ENCODE measurements at places on chromosomes 11 and 22.

GRCh38 chr11:396948-397548 lies 3.0 kb downstream of the PKP3 start:
- DNase-seq, result no peak

- DNase-seq, result no peak
Observed at GRCh38 chr11:15378941-15379340, 264.2 kb downstream of the INSC start.

DNA sequence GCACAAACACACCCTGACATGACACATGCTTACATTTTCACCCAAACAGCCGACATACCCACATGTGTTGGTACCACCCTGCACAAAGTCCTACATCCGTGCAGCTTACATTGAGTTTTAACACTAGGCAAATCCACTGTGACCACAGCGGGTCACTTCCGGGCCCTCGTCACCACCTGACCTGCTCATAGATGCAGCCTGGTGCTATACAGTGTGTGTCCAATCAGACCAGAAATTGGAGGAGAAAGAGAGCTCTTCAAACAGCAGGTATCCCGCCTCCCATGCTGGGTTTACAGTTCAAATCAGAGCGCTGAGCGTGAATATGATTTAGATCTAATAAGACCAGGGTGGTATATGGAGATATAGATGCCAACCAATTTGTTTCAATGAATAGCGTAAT lies 35.4 kb downstream of the PHF21B start:
- no peak for DNase-seq

DNA sequence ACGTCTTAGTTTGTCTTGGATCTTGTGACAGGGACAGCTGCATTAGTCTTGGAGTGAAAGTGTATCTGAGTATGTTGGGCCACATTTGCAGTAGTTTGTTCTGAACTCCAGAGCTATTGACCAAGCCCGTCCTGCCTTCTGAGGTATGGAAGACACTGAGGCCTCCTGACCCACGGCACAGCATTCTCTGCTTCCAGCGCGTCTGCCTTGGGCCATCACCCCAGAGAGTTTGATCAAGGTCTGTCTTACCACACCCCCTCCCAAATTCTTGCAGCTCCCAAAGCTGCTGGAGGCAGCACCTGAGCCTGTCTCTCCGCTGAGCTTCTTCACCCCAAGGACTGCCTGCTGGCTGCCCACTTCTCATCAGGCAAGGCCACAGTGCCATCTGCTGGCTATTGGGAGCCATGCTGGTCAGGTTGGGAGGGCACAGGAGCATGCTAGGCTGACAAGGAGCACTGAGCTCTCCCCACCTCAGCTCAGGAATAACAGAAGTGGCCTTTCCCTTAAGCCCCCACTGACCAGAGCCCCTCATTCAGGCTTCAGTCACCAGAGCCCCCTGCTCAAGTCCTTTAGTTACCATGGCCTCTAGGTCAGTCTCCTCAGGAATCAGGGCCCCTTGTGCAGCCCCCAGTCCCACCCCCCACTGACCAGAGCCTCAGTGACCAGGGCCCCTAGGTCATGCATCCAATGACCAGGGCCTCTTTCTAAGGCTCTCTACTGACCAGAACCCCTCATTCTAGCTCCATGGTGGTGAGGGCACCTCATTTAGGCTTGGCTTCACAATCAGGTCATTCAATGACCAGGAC lies 27.2 kb upstream of the SMPD1 start:
- DNase-seq, result peak; percentile 43

- no peak for DNase-seq
Observed at GRCh38 chr22:38947321-38948140, 9.9 kb upstream of the APOBEC3A start.

DNA sequence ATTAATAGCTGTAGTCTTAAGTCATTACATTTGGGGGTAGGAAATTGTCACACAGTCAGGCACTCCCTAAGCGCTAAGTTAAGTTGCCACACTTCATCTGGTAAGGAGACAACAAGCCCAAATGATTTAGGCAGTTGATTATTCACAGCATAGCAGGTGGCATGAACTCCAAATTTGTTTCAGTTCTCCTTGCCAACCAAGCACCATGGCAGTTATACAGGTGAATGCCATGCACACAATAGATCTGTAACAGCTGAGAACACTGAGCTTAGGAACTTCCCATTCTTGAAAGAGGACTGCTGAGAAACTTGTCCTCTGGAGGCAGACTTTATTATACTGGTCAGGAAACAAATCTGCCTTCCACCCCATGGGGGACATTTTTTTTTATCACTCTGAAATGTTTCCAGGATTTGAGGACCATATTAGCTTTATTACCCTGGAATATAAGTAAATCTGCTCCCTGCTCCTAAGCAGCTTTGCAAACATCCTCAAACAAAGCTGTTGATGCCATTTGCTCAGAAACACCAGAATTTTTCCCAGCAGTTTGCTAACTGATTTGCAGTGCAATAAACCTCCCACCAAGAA lies 5.1 kb upstream of the INTS4 start:
- DNase-seq, result no peak

GRCh38 chr22:39616051-39616450 lies 45.5 kb downstream of the CACNA1I start:
- DNase-seq, result no peak

GRCh38 chr11:39628311-39628710 lies 1831.1 kb downstream of the LRRC4C start:
- no peak for DNase-seq

DNA sequence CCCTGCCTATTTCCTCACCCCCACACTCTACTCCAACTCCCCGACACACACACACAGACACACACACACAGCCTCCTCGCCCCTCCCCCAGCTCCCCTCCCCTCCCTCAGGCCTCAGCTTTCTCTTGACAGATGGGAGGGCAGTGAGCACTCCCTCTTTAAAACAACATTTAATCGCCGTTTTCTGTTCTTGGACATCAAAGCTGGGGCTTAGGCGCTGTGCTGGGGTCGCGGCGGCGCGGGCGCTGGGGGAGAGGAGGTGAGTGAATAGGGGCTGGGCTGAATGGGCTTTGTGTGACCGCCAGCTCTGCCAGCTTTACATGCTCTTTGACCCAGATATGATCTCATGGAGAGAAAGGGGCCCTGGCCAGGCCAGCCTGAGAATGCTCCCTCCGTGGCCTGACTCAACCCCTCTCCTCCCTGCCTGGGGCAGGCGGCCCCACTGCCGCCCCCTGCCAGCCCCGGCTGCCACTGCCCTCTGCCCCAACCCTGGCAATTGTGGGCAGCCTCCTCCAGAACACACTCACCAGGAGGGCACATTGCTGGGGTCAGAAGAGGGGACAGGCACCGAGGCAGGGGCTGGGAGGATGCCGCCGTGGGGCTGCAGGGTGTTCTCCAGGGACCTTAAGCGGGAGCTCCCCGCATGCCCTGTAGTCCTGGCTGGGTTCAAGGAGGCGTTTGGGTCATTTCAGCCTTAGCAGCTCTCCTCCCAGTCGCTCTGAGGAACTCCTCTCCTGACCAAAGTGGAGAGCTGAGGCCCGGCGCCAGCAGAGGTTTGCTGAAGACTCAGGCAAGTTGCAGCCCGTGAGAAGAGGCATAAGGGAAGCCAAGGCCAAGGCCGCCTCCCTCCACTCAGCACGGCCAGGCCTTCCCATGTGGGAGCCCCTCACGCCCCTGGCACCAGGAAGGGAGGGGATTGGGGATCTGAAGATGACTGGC lies 38.3 kb upstream of the NNMT start:
- no peak for DNase-seq

- DNase-seq, result no peak
Observed at GRCh38 chr11:77371646-77372045, 70.2 kb upstream of the GDPD4 start.

DNA sequence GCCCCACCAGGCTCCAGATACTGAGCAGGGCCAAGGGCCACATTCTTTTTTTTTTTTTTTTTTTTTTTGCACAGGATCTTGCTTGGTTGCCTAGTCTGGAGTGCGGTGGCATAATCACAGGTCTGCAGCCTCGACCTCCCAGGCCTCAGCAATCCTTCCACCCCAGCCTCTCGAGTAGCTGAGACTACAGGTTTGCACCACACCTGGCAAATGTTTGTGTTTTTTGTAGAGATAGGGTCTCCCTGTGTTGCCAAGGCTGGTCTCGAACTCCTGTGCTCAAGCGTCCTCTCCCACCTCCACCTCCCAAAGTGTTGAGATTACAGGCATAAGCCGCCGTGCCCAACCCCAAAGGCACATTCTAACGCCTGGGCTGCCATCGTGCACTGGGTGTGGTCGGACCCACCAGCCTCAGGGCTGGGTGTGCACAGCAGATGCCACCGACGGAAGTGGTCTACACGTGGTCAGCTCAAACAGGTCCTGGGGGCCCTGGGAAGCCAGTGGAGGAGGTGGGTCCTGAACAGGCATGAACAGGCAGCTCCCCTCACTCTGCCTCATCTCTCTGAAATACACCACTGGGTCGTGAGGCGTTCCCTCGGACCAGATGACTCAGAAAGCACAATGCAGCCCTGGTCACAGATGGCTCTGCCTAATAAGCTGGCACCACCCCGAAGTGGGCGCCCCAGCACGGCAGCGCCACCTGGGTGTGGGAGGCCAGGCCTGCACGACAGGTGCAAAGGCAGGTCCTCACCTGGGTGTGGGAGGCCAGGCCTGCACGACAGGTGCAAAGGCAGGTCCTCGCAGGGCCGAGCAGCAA lies 5.1 kb upstream of the B4GALNT4 start:
- peak; percentile 48 for DNase-seq

DNA sequence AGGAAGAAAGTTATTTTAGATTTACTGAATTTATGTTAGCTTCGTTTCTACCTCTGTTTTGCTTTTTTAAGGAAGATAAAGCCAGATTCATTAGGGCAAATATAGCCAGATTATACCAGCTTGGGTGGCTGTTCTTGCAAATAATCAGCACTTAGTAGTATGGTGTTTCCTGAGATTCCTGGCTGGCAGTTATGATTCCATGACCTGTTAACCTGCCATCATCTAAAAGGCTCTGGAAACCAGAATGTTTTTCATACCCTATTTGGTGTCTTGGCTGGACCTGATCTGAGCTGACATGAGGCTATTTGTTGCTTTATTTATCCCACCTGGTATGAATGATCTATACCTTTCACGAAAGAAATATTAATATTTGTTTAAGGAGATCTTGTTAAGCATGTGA lies 82.7 kb upstream of the HORMAD2 start:
- no peak for DNase-seq

DNA sequence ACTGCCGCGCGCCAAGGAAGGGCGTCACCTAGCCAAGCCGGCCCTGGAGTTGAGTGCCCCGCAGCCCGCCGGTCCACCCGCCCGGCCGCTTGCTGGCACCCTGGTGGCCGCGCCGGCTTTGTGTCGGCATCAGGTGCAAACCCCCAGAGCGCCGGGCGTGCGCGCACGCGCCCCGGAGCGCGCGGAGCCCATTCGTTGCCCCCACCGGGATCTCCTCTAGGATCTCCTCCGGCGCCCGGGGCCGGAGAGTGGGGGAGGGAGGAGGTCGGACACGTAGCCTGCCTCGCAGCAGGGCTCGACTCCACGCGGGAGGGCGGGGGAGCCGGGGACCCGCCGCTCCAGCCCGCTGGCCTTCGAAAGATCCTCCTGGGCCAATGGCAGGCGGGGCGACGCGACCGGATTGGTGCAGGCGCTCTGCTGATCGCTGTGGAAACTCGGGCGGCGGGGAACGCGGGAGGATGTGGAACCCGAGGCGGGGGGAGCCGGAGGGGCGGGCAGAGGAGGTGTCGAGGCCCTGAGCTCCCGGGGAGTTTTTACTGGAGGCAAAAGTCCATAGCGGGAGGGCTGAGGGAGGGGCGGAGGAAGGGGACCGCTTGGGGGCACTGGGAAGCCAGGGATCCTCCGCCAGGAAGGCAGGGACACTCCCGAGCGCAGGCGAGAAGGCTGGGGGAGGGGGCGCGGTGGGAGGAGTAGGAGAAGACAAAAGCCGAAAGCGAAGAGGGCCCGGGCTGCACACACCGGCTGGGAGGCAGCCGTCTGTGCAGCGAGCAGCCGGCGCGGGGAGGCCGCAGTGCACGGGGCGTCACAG lies at the start of gene FADS2:
Gene FADS2 (plus strand): TSS at position 730 of the 808 bp plus-strand sequence. CDS start 91 bp downstream, outside the sequence.
- DNase-seq, result peak; percentile 87

- DNase-seq, result no peak
Observed at GRCh38 chr11:15629690-15630321, 515.1 kb downstream of the INSC start.

- DNase-seq, result no peak
Observed at GRCh38 chr22:30324014-30324730, 2.6 kb downstream of the TBC1D10A start.

- no peak for DNase-seq
Observed at GRCh38 chr11:32087597-32087996, 3.3 kb upstream of the RCN1 start.

GRCh38 chr11:100229086-100229485 lies 458.0 kb upstream of the ARHGAP42 start:
- DNase-seq, result no peak

DNA sequence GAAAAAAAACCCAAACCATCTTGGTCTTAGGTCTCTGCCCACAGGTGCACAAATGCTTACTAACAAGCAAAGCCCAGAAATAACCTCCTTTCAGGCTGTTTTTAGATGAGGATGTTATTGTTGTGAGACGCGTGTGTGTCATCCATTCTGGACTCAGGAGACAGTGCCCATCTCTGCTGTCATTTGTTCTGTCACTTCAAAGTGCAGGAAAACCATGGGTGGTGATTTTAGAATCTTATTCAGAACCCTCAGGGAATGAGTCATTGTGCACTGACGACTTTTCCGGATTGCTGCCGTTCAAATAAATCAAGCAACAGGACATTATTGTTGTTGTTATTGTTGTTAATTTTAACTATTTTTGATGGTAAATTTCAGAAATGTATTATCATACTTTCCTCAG lies 110.3 kb downstream of the LRRC32 start:
- DNase-seq, result no peak

DNA sequence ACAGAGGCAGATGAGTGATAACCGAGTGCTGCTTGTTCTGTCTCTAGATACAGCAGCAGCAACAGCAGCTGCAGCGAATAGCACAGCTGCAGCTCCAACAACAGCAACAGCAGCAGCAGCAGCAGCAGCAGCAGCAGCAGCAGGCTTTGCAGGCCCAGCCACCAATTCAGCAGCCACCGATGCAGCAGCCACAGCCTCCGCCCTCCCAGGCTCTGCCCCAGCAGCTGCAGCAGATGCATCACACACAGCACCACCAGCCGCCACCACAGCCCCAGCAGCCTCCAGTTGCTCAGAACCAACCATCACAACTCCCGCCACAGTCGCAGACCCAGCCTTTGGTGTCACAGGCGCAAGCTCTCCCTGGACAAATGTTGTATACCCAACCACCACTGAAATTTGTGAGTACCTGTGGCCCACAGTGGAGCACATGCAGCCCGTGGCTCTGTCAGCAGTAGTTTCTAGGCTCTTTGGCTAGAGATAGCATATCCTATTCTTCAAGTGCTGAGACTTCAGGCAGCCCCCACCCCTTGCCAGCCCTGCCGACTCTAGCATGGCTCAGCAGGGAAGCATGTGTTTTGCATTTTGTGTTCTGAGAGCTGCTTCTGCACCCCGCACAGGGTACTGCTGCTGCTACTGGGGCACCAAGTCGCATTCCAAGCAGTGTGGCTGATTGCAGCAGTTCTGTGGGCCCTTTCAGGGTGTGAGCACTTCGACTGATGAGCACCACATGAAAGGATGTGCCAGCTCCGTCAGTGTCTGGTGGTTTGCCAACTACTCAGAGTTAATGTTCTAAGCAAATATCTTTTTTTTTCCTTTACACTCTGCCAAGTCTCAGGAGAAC lies 59.2 kb downstream of the MED15 start:
- peak; percentile 69 for DNase-seq
